ENCODE measurements at places on chromosomes 7 and 10.

DNA sequence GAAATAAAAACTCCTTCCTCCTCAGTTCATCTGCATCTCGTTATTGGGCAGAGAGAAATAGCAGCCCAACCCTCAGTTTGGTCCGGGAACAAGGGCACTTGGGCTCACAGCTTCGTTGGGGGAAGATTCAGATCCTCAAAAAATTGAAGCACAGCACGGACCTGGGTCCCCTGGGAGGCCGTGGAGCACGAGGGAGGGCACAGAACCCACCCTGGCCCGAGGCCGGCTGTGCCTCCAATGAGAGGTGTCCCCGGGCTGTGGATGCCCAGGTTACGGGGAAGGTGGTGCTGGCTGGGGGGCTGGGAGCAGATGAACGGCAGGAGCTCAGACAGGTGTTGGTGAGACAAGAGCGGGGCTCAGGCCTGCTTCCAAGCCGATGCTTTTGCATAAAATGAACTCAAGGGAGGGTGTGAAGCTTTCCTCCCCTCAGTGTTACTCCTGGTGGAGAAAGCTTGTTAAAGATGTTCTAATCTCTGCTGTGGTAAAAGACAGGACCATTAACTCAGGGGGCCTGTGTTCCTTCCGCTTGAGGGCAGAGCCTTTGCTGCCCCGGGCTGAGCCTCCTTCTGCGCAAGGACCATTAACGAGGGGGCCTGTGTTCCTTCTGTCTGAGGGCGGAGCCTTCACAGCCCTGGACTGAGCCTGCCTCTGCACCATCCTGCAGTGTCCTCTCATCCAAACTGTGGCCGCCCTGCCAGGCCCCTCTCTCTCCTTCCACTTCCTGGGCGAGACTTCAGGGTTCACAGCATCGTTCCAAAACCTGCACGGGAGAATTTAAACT is 302.2 kb downstream of the ADARB2 start:
- DNase-seq = no peak

- DNase-seq = no peak
Measured at GRCh38 chr7:2170576-2171521, 61.9 kb downstream of the MAD1L1 start.

GRCh38 chr10:115937768-115938056 is 335.3 kb downstream of the GFRA1 start:
- no peak for DNase-seq

DNA sequence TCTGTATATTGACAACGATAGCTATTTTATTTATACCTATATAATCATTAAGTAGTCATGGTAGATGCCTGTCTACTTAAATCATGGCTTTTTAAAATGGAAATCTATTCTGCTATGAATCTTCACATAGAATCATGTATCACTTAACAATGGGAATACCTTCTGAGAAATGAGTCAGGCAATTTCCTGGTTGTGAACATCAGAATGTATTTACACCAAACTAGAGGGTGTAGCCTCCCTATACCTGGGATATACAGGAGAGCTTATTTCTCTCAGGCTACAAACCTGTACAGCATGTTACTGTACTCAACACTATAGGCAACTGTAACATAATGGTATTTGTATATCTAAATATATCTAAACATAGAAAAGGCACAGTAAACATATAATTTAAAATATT is 502.3 kb downstream of the ZWINT start:
- DNase-seq = no peak

- DNase-seq = no peak
Measured at GRCh38 chr7:149497467-149498261, at the start of gene ZNF746. TSS of gene ZNF746 (minus strand) at chr7:149497809. CDS start at chr7:149497536, 273 bp downstream.

Measured in amygdala (tissue), 56 donors.